ENCODE measurements at places on chromosomes 13 and 19.

DNA sequence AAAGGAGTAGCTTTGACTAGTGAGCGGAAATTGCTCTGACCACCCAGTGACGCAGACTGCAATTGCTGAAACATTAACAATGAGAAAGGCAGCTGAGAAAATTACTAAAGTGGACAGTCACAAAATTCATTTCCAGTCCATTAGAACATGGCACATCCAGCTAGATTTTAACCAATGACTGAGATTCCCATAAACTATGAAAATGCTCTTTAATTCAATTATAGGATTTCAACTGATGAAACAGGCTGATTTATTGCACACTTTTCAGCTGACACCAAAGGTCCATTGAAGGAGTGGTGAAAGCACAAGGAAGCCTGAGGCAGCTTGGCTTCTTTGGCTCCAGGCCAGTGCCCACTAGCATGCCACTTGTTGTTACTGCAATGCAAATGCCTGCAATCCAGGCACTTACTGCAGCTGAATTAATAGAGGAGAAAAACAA lies 933.4 kb downstream of the SLITRK6 start:
- no peak for DNase-seq

- DNase-seq = no peak
Observed at GRCh38 chr13:66780814-66781213, 449.3 kb downstream of the PCDH9 start.

- no peak for DNase-seq
Observed at GRCh38 chr13:39786091-39786490, 130.6 kb downstream of the COG6 start.

GRCh38 chr19:28656644-28657043 lies 556.3 kb downstream of the UQCRFS1 start:
- DNase-seq = no peak

- DNase-seq = no peak
Observed at GRCh38 chr13:70516226-70516625, 408.0 kb upstream of the KLHL1 start.

DNA sequence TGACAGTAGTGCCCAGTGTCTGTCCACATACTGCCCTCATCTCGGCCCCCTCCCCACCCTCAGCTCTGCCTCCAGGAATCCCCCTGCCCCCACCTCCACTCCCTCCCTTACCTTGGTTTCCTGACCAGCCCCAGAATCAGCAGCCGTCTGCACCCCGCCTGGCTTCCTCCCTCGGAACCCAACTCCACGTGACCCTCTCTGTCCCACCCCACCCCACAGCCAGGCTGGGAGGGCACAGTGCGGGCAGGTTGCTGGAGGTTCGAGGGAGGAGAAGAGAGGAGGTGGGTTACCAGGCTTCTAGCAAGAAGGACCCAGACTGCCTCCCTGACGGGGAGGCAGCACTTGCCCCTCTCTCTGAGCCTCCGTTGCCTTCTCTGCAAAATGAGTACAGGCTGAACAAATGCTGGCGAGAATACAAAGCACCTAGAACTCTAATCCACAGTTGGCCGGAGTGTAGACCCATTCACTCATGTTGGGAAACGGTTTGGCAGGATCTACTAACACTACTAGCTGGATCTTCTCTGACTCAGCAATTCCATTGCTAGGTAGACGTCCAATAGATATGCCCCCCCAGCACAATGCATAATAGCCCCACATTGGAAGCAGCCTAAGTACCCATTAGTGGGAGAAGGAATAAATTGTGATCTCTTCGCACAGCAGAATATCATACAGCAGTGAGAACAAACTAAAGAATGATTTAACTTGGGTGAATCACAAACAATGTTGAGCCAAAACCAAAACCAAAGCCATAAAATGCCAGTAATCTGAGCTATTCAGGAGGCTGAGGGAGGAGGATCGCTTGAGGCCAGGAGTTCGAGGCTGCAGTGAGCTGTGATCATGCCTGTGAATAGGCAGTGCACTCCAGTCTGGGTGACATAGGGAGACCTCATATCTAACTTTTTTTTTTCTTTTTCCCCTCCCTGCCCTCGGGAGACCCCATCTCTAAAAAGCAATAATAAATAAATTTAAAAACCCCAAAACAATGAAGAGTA lies at the start of gene RASAL3:
Gene RASAL3 (minus strand): TSS at position 151 of the 992 bp plus-strand sequence. CDS start 186 bp downstream, outside the sequence.
- DNase-seq = peak; percentile 91

- no peak for DNase-seq
Observed at GRCh38 chr19:11722414-11722813, 16.3 kb downstream of the ZNF823 start.

Measured in GDM1 (cell line).